Hepatocyte (in vitro differentiated cells): ENCODE measurements at places on chromosomes 1 and 21.

DNA sequence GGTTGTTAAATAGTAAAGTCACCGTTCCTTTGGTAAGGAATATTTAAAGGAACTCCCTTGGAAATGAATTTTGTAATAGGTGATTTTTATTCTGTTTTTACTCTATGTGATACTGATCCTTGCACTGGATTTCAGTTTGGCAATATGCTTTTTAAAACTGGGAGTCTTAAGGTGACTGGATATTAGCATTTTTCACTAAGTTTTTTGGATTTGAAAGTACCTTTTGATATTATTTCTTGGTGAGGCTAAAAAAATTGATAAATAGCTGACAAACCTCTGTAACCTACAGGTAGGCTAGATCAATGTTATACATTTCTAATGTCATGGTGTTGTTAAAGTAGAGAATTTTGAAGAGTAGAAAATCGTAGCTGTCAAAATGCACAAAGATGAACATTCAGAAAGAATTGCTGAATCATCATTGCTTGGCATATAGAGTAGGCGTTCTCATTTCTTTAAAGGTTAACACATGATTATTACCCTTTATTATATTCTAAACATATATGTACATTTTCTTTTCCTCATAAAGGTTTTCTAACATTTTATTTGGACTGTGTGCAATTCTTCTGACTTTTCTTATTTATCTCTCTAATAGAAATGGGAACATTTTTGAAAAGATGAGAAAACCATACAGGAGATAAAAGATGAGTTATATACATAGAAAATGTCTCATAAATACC lies 1.5 kb upstream of the DNAJB4 start:
- no peaks in the 10 kb centered on the region for H3K27me3 ChIP-seq
- no peaks in the 10 kb centered on the region for H3K4me1 ChIP-seq
- no peaks in the 10 kb centered on the region for H3K36me3 ChIP-seq
- H3K4me3 ChIP-seq = no peak overlapping the region
- H3K27ac ChIP-seq = peak overlapping the region; percentile 89

GRCh38 chr1:27388337-27389005 lies 4.0 kb upstream of the GPR3 start:
- H3K36me3 ChIP-seq = no peaks in the 10 kb centered on the region
- H3K4me3 ChIP-seq = no peak overlapping the region
- H3K27ac ChIP-seq = no peak overlapping the region
- peaks cover 8% of the 10 kb centered on the region for H3K4me1 ChIP-seq
- peak; percentile 84 for DNase-seq

DNA sequence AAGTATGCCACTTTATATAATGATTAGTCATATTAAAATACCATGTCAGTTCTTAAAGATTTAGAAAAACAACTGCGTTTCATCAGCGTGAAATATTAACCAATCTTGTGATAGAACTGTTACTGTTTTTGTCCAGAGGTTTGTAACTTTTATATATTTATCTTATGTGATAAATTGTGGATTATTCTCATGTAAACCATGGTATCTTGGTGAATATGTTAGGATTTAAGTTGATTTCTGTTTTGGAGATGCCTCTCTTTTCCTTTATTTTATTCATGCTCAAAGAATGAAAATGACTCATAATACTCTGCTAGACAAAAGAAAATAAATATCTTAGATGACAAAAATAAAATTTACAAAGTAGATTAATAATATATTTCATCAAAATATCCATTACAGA lies 88.4 kb downstream of the ADGRL4 start:
- no peak overlapping the region for H3K4me3 ChIP-seq
- DNase-seq = no peak
- no peaks in the 10 kb centered on the region for H3K4me1 ChIP-seq

GRCh38 chr1:44405031-44405797 lies at the start of gene RNF220:
RNF220 (plus strand) TSS chr1:44405255.
- H3K36me3 ChIP-seq = no peaks in the 10 kb centered on the region
- H3K27me3 ChIP-seq = peaks cover 60% of the 10 kb centered on the region
- no peak within 1 kb of the TSS for H3K27ac ChIP-seq
- peak; percentile 85 for DNase-seq
- peak within 1 kb of the TSS; percentile 35 for H3K4me3 ChIP-seq
- peaks cover 24% of the 10 kb centered on the region for H3K4me1 ChIP-seq

GRCh38 chr1:192880231-192880630 lies 71.4 kb downstream of the RGS2 start:
- DNase-seq = no peak
- no peaks in the 10 kb centered on the region for H3K27me3 ChIP-seq
- H3K27ac ChIP-seq = no peak overlapping the region
- H3K4me3 ChIP-seq = no peak overlapping the region

- H3K4me1 ChIP-seq = no peaks in the 10 kb centered on the region
- no peaks in the 10 kb centered on the region for H3K36me3 ChIP-seq
- no peaks in the 10 kb centered on the region for H3K27me3 ChIP-seq
- H3K4me3 ChIP-seq = no peak overlapping the region
These were observed 25.5 kb upstream of the ITPKB start for GRCh38 chr1:226764533-226764932.

DNA sequence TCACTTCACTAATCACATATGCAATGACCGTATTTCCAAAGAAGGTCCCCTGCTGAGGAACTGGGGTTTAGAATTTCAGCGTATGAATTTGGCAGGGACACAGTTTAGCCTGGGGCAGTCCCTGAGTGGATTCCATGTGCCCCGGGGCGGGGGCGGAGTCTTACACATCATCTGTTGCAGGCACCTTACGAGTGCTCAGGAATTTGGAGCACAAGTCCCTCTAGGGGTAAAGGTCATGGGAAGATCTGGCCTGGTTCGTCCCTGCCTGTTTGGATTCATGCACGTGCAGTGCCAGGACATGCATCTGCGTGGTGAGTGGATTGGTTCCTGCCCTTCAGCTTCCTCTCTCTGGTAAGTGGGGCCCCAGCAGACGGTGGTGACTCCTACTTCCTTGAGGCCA lies 208.3 kb upstream of the C1orf174 start:
- H3K36me3 ChIP-seq = no peaks in the 10 kb centered on the region
- no peak overlapping the region for H3K4me3 ChIP-seq
- no peaks in the 10 kb centered on the region for H3K27me3 ChIP-seq

DNA sequence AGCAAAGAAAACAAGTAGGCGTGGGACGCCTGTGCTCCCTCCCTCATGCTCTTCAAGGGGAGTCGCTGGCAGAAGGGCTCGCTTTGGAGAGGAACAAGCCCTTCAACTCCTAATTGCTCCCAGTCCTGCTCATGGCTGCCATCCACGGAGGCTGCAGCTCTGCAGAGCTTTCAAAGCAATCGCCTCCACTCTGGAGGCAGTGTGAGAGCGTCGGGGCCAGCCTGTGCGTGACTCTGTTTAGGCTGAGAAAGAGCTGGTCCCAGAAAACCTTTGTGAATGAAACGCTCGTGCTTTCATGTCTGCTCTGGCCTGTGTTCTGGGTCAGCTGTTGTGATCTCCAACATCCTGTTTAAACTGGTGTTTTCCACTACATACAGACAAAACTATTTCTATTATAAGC lies 23.9 kb upstream of the RUNX1 start:
- DNase-seq = peak; percentile 37
- H3K27me3 ChIP-seq = no peaks in the 10 kb centered on the region
- H3K27ac ChIP-seq = peak overlapping the region; percentile 79
- H3K4me1 ChIP-seq = no peaks in the 10 kb centered on the region
- H3K4me3 ChIP-seq = no peak overlapping the region

- no peaks in the 10 kb centered on the region for H3K36me3 ChIP-seq
- DNase-seq = no peak
- no peak overlapping the region for H3K27ac ChIP-seq
These were observed 534.5 kb downstream of the USP25 start for GRCh38 chr21:16264319-16264718.

DNA sequence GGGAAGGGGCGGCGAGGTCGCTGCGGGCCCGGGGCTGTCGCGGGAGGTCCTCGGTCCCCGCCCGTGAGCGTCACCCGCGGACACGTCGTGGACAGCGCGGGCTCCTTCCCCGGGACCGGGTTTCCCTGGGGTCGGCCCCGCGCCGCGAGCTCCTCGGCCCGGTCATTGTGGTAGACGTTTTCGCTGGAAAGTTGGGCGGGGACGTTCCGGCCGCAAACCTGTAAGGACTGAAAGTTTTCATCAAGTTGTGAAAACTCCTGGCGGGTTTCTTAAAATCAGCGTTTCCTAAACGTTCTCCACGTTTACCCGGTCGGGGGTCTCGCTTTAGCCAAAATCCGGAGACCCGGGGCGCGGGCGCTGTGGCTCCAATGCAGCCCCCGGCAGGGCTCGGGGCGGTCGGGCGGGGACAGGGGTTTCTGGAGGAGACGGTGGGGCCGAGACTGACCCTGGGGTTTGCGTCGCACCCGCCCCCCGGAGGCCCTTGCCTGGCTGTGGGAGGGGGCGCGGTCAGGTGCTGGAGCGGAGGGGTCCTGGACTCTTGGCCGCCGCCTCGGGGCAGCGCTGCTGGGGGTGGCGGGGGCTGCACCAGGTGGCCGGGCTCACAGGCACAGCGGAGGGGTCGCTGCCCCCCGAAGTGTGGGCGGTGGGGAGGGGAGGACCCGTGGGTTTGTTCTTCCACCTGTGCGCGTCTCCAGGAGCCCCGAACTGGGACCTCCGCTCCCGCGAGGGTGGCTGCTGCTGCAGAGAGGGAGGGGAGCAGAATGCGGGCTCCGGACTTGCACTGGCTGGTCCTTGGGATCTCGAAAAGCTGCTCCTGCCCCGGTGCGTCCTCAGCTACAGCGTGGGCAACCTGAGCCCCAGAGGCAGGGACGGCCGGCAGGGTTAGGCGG lies 827 bp downstream of the PRKCZ start:
- peaks cover 3% of the 10 kb centered on the region for H3K27me3 ChIP-seq
- DNase-seq = peak; percentile 47
- H3K4me3 ChIP-seq = peak overlapping the region; percentile 85
- peaks cover 24% of the 10 kb centered on the region for H3K4me1 ChIP-seq

- H3K27ac ChIP-seq = no peak overlapping the region
- no peaks in the 10 kb centered on the region for H3K27me3 ChIP-seq
- no peak for DNase-seq
- H3K36me3 ChIP-seq = no peaks in the 10 kb centered on the region
- H3K4me3 ChIP-seq = no peak overlapping the region
These were observed 310.0 kb downstream of the ZP4 start for GRCh38 chr1:237580726-237581125.

- no peak for DNase-seq
- no peaks in the 10 kb centered on the region for H3K4me1 ChIP-seq
- H3K36me3 ChIP-seq = no peaks in the 10 kb centered on the region
- no peak overlapping the region for H3K27ac ChIP-seq
- H3K4me3 ChIP-seq = no peak overlapping the region
These were observed 172.2 kb upstream of the L1TD1 start for GRCh38 chr1:62022382-62022983.

DNA sequence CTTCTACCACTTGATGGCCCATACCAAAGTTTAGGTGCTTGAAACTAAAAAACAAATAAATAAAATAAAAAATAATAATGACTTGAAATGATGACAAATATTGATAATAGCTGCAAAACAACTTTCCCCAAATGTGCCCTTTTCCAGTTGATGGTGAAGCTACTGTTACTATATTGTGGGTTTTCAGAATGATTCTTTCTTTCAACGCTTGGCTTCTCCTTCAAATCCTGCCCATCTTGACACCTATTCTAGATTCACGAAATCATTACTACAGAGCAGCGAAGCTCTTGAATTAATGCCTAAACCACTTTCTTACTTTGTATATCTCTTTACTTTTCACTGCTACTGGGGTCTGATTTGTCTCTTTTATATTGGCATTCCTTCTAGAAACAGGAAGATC lies 9.2 kb upstream of the C1orf141 start:
- no peak overlapping the region for H3K27ac ChIP-seq
- DNase-seq = no peak
- H3K4me1 ChIP-seq = peaks cover 20% of the 10 kb centered on the region
- H3K27me3 ChIP-seq = no peaks in the 10 kb centered on the region

DNA sequence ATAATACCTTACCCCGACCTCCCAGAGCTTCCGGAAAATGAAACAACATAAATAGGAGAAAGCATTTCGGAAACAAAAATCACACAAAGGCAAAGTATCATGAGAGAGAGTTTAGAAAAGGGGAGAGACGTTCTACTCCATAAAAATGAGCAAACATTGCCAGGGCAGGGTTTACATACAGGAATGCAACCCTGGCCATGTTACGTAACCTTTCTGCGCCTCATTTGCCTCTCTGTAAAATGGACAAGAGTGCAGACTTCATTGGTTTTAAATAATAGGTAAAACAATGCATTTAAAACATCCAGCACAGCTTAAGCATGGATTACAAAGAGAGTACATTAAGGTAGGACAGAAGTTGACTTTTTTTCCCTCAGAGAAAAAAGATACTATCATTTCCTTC lies 45.6 kb downstream of the PHC2 start:
- no peaks in the 10 kb centered on the region for H3K27me3 ChIP-seq
- no peak overlapping the region for H3K4me3 ChIP-seq
- peaks cover 5% of the 10 kb centered on the region for H3K4me1 ChIP-seq
- no peak for DNase-seq

DNA sequence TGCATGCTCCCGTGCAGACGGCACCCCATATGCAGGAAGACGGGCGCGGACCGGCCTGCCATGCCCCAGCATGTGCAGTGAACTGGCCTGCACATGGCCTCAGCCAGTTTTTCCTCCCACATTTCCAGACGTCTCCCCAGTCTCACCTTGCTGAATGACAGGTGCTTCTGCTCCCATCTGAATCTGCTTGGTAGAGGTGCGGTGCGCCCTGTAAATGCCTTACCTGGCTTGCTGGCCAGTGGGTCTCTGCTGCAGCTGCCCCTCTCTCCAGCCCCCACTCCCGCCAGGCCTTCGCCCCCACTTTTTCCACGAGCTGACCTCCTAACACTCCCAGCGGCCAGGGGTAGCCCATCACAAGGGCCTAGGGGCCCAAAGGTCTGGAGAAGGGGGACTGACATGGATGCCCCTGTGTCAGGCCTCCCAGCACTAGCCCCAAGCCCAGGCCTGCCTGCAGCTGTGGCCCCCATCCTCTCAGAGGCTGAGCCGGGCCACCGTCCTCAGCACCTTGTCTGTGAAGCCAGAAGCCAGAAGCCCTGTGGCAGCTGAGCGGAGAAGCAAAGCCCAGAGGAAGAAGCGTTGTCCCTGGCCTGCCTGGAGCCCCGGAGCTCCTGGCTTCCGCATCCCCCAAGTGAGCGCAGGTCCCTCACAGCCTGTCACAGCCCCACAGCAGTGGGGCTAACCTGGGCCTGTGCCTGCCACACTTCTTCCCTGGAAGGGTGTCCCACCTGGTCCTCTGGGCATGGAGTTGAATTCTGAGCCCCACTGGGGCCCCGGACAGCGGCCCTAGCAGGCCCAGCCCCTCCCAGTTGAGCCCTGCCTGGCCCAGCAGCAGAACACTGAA lies 3.7 kb upstream of the SLC19A1 start:
- H3K4me1 ChIP-seq = peaks cover 9% of the 10 kb centered on the region
- H3K4me3 ChIP-seq = no peak overlapping the region
- no peak overlapping the region for H3K27ac ChIP-seq
- H3K36me3 ChIP-seq = no peaks in the 10 kb centered on the region

- no peaks in the 10 kb centered on the region for H3K27me3 ChIP-seq
- no peaks in the 10 kb centered on the region for H3K4me1 ChIP-seq
- no peak overlapping the region for H3K27ac ChIP-seq
- no peaks in the 10 kb centered on the region for H3K36me3 ChIP-seq
- DNase-seq = no peak
These were observed 294.4 kb downstream of the SDCCAG8 start for GRCh38 chr1:243550276-243550675.

GRCh38 chr1:165795894-165796293 lies 27.2 kb upstream of the TMCO1 start:
- H3K27me3 ChIP-seq = no peaks in the 10 kb centered on the region
- DNase-seq = no peak
- H3K4me1 ChIP-seq = no peaks in the 10 kb centered on the region
- H3K36me3 ChIP-seq = no peaks in the 10 kb centered on the region
- H3K27ac ChIP-seq = no peak overlapping the region

- H3K4me1 ChIP-seq = no peaks in the 10 kb centered on the region
- peak; percentile 15 for DNase-seq
- no peaks in the 10 kb centered on the region for H3K27me3 ChIP-seq
- H3K27ac ChIP-seq = no peak overlapping the region
- no peak overlapping the region for H3K4me3 ChIP-seq
These were observed 152.7 kb upstream of the CHRM3 start for GRCh38 chr1:239233626-239234025.
